ENCODE measurements at places on chromosomes 7 and 10. TPM values are rescaled to one million over a fixed set of nuclear protein-coding genes. Genes with fewer than 3 reads are reported as not detected.

DNA sequence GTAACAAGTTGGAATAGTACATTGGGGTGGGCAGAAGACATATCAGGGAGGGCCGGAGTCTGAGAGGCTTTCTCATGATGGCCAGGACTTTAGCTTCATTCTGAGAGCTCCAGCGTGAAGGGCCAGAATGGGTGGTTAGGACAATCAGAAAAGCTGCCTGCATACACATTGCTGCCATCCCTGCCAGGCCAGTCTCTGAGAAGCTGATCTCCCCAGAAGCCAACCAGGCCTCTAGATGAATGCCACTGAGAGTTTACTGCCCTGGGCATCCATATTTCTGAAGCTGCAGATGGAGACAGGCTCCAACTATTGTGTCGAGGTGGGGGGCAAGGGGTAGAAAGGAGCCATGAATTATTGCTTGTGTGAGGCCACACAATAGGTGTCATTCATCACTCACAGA, 32.0 kb upstream of the ARHGAP22 start:
- no peaks in the 10 kb centered on the region for H3K4me1 ChIP-seq
- no peaks in the 10 kb centered on the region for H3K27me3 ChIP-seq
- H3K27ac ChIP-seq, result no peak overlapping the region
- no peak overlapping the region for H3K4me3 ChIP-seq

DNA sequence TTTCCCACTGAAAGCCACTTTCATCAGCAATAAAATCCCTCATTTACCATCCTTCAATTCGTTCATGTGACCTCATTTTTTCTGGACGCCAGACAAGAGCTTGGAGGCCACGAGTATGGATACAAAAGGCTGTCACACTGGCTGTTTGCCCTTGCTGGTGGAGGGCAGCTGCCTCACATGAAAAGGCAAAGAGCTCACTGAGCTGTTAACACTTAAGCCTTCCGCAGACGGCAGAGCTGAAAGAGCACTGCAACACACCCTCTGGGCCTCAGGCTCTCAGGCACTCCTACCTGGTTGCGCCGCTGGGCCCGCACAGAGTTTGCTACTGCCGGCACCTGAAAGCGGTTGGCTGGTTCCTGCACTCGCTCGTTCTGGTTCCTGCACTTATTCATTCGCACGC, 193.5 kb downstream of the CFTR start:
- H3K27me3 ChIP-seq, result no peaks in the 10 kb centered on the region
- H3K36me3 ChIP-seq, result no peaks in the 10 kb centered on the region
- H3K4me3 ChIP-seq, result no peak overlapping the region
- no peaks in the 10 kb centered on the region for H3K4me1 ChIP-seq

GRCh38 chr10:62582101-62582705, 208.0 kb downstream of the ZNF365 start:
- H3K4me1 ChIP-seq, result peaks cover 22% of the 10 kb centered on the region
- no peak overlapping the region for H3K27ac ChIP-seq
- no peak for DNase-seq
- H3K36me3 ChIP-seq, result no peaks in the 10 kb centered on the region
- H3K27me3 ChIP-seq, result no peaks in the 10 kb centered on the region

DNA sequence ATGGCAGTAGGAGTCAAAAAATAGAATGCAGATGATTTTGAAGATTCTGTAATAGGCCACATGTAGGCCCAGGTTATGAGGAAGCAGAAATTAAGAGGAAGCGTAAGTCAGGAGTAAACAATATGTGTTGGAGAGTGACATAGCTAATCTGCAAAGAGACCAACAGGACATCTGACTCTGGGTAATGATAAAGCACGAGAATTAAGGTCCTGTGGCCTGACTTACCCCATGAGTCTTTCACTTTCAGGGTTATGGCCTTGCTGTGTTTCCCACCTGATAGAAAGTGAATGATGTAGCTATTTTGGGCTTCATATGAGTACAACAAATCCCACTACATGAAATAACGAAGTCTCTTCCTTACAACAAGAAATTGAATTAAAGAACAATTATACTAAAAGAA, 393.0 kb downstream of the MAGI2 start:
- no peak for DNase-seq
- no peaks in the 10 kb centered on the region for H3K27me3 ChIP-seq
- no peaks in the 10 kb centered on the region for H3K36me3 ChIP-seq
- H3K4me3 ChIP-seq, result no peak overlapping the region
- no peak overlapping the region for H3K27ac ChIP-seq
- no peaks in the 10 kb centered on the region for H3K4me1 ChIP-seq

GRCh38 chr7:131568510-131568909, 12.1 kb upstream of the PODXL start:
- no peaks in the 10 kb centered on the region for H3K36me3 ChIP-seq
- H3K27ac ChIP-seq, result no peak overlapping the region
- no peak overlapping the region for H3K4me3 ChIP-seq
- DNase-seq, result no peak
- no peaks in the 10 kb centered on the region for H3K27me3 ChIP-seq
- no peaks in the 10 kb centered on the region for H3K4me1 ChIP-seq

DNA sequence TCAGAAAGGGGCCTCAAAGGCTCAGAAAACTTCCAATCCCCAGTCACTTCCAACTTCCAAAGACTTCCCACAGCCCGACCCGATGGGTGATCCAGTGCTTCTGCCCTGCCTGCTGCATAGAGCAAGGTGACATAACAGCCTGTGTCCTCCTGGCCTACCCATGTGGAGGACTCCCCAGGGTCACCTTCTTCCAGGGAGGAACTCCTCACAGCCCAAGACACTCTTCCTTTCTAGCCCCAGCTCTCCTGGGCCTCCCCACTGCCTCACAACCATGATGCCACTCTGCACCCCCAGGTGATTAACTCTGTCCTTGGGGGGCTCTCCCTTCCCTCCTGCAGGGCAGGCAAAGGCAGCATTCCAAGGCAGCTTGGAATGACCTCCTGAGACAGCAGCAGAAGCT, 158.4 kb upstream of the PDE1C start:
- H3K4me1 ChIP-seq, result no peaks in the 10 kb centered on the region
- H3K27me3 ChIP-seq, result no peaks in the 10 kb centered on the region
- H3K4me3 ChIP-seq, result no peak overlapping the region
- H3K36me3 ChIP-seq, result no peaks in the 10 kb centered on the region

DNA sequence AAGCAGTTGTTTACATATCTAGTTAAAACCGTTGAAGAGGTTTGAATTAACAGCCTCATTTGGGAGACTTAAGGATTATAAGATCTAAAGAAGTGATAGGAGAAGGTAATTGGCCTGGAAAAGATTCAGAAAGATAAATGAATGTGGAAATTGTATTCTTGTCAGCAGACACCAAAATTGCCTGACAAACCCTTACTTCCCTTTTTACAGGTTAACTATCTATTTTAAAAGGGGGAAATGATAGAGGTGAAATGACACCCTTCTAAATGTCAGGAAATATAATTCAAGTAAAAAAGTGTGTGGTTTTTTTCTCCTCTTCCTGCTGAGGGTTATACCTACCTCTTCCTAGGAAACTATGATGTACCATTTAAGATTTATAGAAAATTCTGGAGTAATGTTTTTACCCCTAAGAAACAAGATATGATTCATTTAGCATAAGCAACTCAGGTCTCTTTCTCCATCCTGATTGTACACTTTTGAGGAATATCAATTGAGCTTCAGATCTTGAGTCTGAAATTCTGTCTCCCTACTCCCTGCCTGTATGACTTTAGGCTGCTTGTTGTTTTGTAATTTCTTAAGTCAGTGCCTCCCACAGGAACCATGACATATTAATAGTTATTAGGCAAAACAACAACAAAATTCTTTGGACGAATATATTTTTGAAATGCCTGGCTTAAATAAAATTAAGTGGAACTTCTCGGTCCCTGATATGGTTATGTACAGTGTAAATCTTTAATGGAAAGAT, 250.4 kb downstream of the RNLS start:
- no peaks in the 10 kb centered on the region for H3K36me3 ChIP-seq
- no peaks in the 10 kb centered on the region for H3K4me1 ChIP-seq
- DNase-seq, result no peak

GRCh38 chr10:9294865-9295264, 1240.4 kb downstream of the GATA3 start:
- H3K27ac ChIP-seq, result no peak overlapping the region
- no peak overlapping the region for H3K4me3 ChIP-seq
- no peaks in the 10 kb centered on the region for H3K36me3 ChIP-seq
- H3K4me1 ChIP-seq, result no peaks in the 10 kb centered on the region
- DNase-seq, result no peak

GRCh38 chr10:77391605-77392235, 245.9 kb downstream of the KCNMA1 start:
- H3K27me3 ChIP-seq, result no peaks in the 10 kb centered on the region
- no peaks in the 10 kb centered on the region for H3K36me3 ChIP-seq
- H3K4me3 ChIP-seq, result no peak overlapping the region
- no peak overlapping the region for H3K27ac ChIP-seq

DNA sequence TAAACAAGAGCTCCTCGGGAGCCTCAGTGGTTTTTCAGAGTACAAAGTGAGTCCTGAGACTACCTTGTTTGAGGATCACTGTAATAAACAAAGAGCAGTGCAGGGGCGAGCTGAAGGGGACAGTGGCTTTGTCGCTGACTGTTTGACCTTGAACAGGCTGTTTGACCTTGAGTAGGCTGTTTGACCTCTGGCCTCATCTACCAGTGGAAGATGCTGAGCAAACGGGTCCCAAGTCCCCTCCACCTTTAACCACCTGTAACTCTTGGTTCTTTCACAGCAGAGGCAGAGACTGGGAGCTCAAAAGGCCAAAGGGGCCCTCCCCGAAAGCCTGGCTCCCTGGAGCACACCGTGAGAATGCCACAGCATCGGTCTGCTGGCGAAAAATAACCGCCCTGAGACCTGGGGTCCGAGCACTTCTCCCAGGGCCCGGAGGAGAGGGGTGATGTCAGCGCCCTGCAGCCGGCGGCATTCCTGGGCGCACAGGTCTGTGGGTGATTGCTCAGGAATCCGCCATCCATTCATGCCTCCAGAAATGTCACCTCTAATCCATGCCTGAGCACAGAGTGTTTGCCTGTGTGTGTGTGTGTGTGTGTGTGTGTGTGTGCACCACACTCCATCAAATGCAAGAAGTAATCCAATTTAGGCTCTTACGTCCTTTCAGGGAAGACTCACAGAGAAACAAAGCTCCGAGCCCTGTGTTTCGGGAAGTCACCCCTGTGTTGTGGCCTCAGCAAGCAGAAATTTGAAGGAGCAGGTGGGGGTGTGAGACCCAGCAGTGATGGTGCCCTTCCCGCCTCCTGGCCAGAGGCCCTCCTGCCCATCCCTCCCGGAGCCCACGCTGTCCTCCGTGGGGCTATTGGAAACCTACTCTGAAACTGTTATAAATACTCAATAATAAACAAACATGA, 66.5 kb downstream of the ASB13 start:
- DNase-seq, result no peak
- no peak overlapping the region for H3K4me3 ChIP-seq
- H3K27me3 ChIP-seq, result no peaks in the 10 kb centered on the region

GRCh38 chr7:130943981-130944380, 210.0 kb upstream of the KLF14 start:
- H3K27me3 ChIP-seq, result no peaks in the 10 kb centered on the region
- H3K27ac ChIP-seq, result peak overlapping the region; percentile 75
- peaks cover 15% of the 10 kb centered on the region for H3K36me3 ChIP-seq
- H3K4me1 ChIP-seq, result peaks cover 50% of the 10 kb centered on the region

- H3K27me3 ChIP-seq, result no peaks in the 10 kb centered on the region
- peaks cover 83% of the 10 kb centered on the region for H3K4me1 ChIP-seq
- H3K27ac ChIP-seq, result peak overlapping the region; percentile 92
- no peak for DNase-seq
- H3K36me3 ChIP-seq, result peaks cover 11% of the 10 kb centered on the region
- H3K4me3 ChIP-seq, result no peak overlapping the region
Measured at GRCh38 chr10:79145174-79145483, 76.4 kb downstream of the ZMIZ1 start.

- no peak for DNase-seq
- H3K36me3 ChIP-seq, result no peaks in the 10 kb centered on the region
- H3K27ac ChIP-seq, result no peak overlapping the region
- no peaks in the 10 kb centered on the region for H3K27me3 ChIP-seq
- no peak overlapping the region for H3K4me3 ChIP-seq
Measured at GRCh38 chr10:97016728-97017473, 168.9 kb downstream of the SLIT1 start.

C10orf67 gene
- 1.6 TPM for total RNA-seq

PKD2L1 gene
- 2.1 TPM for total RNA-seq

PRPS1L1 gene
- not detected for total RNA-seq

MUC3A gene
- total RNA-seq, result 2.7 TPM

HMX3 gene
- not detected for total RNA-seq
